Substantia nigra (tissue), 51 donors: ENCODE measurements at places on chromosomes 11 and 22.

GRCh38 chr11:86941077-86941870 lies 13.9 kb downstream of the FZD4 start:
- DNase-seq: no peak

GRCh38 chr11:40842750-40843339 lies 616.6 kb downstream of the LRRC4C start:
- no peak for DNase-seq

DNA sequence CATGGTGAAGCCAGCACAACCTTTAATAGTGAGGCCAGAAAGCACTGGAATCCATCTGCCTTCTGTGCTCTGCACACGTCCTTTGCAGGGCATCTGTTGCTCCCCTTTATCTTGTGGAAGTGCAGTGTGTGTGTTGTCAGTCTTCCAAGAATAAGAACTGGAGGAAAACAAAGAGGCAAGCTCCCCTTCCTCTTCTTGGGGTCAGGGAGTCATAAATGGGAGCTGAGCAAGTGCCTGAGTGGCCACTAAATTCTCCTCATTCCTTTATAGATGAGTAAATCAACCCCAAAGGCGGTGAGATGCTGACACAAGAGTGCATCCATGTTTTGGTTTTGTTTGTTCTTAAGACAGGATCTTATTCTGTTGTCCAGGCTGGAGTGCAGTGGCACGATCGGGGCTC lies 38.3 kb downstream of the WT1 start:
- DNase-seq: no peak

DNA sequence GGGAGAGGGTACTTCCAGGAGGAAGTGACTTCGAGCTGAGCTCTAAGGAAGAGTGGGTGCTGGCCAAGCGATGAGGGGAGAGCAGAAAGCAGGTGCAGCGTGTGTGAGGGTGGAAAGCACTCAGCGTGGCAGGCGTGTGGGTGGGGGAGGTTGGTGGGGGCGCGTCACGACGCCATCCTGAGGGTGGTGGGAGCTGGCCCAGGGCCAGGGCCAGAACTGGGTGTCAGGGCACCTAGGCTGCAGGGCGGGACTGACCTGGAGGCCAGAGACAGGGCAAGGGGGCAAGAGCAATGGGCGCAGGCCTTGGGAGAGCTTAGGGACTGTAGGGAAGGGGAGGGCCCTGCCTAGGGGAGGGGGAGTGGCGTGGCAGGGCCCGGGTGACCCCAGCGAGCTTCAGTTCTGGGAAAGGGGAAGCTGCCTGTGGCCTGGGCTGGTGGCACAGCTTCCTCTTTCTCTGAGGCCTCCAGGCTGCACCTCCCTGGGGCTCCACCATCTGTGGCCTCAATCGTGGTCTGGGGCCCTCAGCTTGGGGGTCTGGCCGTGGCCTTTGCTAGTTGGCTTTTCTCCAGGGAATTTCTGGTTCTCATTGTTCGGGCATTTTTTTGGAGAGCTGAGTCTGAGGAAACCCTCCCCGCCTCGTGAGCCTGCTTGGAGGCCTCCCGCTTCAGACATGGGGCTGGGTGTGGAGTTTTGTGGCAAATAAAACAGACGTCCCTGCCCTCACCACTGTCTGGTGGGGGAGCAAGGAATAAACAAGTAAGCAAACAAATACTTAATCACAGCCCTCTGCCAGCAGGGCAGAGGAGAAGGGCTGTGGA lies 8.9 kb downstream of the RELT start:
- DNase-seq: peak; percentile 61
